Stimulated activated CD8-positive, alpha-beta memory T cell treated with anti-CD3 and anti-CD28 coated beads, Interleukin-7, amount 100 ng/mL, for 1 hour (primary cell): ENCODE measurements at places on chromosomes 7 and 10.
A peak's percentile ranks its signal among the peaks of the same experiment; 100 is the strongest.

DNA sequence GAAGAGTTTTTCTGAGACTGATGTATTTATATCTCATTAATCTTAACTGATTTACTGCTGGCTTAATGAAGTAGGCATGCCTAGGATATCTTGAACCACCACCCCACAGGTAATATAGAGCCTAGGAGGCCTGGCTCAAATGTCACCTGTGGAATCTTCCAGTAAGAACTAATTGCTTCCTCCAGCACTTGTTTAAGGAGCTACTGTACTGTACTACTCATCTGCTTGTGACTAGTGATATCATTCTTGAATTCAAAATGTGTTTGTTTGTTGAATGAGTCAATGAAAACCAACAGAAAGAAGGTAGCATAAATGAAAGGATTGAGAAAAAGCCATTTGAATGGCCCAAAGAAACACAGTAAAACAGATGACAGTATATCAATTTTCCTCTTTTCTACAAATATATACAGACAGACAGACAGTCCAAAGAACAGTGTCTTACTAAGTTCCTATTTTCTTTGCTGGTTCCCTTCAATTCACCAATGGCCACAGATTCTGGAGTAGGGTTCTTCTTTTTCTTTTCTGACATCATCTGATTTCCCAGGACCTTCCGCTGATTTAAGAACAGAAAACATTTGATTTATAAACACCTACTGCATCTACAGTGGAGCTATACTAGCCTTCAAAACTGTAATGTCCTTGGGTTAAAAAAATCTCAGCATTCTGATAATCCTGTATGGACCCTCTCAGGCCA, 43.7 kb upstream of the SLIT1 start:
- no peak for DNase-seq

GRCh38 chr7:50962962-50963374, 180.3 kb upstream of the GRB10 start:
- no peak for DNase-seq

- DNase-seq = peak; percentile 25
Observed at GRCh38 chr7:140326116-140326928, 72.0 kb downstream of the SLC37A3 start.

DNA sequence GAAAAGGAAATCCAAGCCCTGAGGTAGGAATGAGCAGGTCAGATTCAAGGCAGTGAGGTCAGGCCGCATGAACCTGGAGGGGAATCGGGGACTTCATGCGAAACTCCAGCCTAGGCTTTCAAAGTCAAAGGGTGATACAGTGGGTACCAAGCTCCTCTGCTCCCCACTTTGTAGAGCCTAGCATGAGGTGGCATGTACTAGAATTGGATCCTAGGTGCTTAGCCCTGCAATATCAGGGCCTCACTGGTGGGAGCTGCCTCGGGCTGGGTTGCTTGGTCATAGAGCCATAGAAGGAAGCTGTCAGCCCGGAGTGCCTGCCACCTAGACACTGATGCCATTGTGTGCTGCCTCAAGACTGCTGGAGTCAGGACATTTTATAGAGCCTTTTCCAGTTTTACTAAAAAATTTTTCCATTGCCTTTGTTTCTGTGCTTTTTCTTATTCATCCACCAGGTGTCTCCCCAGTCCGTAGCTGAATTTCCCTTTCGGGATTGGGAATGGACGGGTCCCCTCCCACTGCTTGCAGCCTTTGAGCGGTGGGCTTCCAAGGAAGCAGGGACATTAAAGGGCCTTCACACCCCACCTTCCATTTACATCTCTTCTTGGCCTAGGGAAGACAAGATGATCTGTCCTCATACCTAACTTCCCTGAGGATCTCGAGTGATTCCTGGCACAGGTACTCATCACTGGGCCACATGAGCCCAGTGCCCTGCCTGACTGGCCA, 5.5 kb upstream of the LZTS2 start:
- DNase-seq = no peak

GRCh38 chr7:21923658-21924057, 22.0 kb downstream of the CDCA7L start:
- DNase-seq = no peak

- DNase-seq = no peak
Observed at GRCh38 chr7:84637568-84638338, 443.2 kb upstream of the SEMA3A start.

- no peak for DNase-seq
Observed at GRCh38 chr10:11149807-11150141, 132.1 kb downstream of the CELF2 start.

DNA sequence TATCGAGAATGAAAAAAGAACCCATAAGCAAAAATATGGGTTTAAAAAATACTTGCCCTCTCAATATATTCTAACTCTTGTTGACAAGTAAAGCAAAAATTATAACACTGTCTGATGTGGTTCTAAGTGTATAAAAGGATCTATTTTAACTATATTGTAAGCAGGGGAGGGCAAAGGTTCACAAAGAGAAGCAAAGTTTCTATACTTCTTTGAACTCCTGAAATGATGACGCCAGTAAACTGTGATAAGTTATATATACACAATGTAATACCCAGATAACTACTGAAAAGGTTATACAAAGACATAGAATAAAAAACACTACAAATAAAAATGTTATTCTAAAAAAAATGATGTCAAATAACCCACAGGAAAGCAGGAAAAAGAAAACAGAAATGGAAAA, 37.1 kb downstream of the PDLIM1 start:
- no peak for DNase-seq

DNA sequence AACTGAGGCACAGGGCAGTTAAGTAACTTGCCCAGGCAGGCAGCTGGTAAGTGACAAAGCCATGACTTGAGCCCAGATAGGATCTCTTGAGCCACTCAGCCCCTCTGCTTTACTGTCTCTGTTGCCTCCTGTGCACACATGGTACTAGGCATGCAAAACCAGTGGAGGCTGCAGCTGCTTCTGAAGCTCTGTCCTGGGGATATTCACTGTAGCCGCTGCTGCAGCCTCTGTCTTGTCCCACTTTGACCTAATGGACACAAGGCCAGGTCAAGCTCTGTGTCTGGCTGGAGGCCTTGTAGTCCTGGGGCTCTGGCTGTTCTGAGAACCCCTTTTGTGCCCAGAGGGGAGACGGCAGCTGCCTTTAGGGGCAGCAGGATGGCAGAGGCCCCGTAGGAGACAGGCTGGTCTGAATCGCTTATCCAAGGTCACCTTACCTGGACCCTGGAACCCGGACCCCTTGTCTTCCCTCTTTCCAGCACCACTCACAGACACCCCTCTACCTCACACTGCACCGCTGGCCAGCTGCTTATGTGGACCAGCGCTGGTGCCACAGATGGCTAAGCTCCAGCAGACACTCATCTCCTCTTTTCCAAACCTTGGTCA, 57.6 kb downstream of the TSPAN15 start:
- no peak for DNase-seq

GRCh38 chr10:86967481-86967941, 771 bp upstream of the ADIRF start:
- no peak for DNase-seq

DNA sequence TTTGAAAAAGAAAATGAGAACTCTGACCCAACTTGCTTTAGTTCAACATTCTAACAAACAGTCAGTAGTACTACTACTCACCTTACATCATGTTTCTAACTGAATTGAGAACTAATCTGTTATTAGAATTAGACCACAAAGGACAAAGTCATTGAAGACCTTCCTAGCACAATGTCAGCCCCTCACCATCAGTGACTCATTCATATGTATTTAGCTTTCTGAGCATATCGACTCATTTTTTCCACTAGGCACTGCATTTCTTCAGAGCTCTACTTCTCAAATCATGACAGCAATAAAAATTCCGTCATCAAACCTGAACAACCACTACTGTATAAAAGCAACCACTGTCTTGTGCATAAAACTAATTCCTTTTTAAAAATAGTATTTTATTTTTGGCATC, 4.4 kb upstream of the LRRN3 start:
- no peak for DNase-seq
